ENCODE measurements at places on chromosomes 12 and 14.

GRCh38 chr14:64465831-64466554, 694 bp downstream of the AKAP5 start:
- DNase-seq, result no peak

- no peak for DNase-seq
Observed at GRCh38 chr12:109892748-109893147, 7.3 kb upstream of the TCHP start.

- DNase-seq, result peak; percentile 22
Observed at GRCh38 chr12:5022465-5023061, 21.1 kb upstream of the KCNA5 start.

DNA sequence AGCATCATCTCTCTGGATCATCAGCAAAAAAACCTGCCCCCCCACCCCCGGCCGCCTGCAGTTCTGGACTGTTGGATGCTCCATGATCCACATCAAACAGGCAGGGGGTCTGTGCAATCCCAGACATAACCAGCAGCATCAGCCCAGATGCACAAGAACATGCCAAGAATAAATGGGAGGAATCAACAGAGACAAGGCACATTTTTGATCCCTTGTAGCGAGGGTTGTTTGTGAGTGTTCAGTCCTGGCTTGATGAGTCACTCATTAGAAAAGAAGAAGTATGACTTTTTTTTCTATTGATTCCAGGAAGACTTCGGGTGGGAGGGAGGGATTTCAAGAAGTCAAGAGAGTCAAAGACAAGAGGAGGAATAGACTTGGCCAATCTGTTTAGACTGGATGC, 244.2 kb downstream of the KSR2 start:
- no peak for DNase-seq

DNA sequence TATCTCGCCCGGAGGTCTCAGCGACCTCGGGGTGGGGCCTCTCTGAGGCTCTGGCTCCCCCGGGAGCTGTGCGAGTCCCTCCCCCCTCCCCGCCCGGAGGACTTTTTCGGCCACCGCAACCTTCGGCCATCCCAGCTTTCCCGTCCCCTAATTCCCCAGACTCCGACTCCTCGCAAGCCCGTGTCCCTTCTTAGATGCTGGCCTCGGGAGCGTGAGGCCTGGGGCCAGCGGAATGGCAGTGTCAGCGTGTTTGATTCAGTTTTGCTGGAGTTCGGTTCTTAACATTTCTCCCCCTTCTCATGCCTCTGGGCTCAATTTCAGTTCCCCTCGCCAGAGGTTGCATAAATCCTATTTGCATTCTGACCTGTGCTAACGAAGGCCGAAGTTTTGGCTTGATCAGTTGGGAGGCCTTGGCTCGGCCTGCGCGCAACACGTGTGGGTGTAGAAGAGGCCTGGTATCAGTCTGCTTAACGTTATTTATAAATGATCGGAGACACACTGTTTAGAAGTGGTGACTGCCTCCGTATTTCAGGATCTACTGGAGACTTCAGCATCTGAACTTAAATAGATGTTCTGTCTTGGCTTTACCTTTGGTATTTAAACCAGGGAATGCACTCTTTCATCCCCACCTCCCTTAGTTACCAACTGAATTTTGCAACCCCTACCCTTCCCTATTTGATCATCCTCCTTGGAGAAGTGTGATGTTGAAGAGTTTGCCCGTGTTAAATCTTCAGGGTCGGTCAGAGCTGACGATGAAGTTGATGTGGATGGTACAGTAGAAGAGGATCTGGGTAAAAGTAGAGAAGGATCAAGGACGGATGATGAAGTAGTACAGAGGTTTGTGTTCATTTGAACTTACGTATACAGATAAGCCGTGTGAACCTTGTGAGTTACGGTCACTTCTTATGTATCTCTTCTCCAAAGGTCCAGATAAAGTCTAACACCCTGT, 851 bp downstream of the HSP90B1 start:
- no peak for DNase-seq

GRCh38 chr12:57874166-57875108, 27.9 kb upstream of the CTDSP2 start:
- no peak for DNase-seq

- DNase-seq, result no peak
Observed at GRCh38 chr14:92551044-92551841, 37.7 kb downstream of the RIN3 start.

- peak; percentile 62 for DNase-seq
Observed at GRCh38 chr14:60734465-60735242, at the start of gene MNAT1. MNAT1 (plus strand) TSS chr14:60734761; CDS start chr14:60734863, 102 bp downstream.

- no peak for DNase-seq
Observed at GRCh38 chr12:73731658-73732057, 806.0 kb upstream of the ATXN7L3B start.

GRCh38 chr12:38875586-38876228, 29.7 kb downstream of the CPNE8 start:
- no peak for DNase-seq

- no peak for DNase-seq
Observed at GRCh38 chr12:99002156-99002555, 357.1 kb downstream of the APAF1 start.

GRCh38 chr12:49296836-49297694, 2.1 kb downstream of the PRPH start:
- peak; percentile 50 for DNase-seq

DNA sequence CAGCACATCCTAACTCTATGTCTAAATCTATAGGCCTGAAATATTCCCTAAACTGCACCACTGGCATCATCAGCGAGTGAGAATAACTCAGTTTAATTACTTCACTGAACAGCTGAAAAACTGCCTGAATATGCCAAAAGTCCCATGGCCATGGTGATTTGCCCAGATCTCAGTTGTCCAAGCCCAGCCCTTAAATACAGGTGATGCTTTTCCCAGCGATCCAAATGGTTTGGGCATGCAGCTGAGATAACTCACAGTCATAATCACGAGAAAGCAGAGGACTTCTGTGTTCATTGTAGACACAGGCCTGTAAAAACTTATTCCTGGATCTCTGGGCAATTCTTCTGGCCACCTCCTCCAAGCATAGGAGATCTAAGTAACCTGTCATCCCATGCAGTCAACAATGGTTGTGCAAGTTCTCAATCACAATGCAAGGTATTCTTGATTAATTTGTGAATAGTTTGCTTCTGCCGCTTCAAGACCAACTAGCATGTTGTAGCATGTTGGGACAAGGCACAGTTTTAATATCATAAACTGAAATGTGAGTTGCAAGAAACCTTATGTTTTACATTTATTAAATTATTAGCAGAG, 40.5 kb downstream of the DUSP6 start:
- DNase-seq, result no peak

DNA sequence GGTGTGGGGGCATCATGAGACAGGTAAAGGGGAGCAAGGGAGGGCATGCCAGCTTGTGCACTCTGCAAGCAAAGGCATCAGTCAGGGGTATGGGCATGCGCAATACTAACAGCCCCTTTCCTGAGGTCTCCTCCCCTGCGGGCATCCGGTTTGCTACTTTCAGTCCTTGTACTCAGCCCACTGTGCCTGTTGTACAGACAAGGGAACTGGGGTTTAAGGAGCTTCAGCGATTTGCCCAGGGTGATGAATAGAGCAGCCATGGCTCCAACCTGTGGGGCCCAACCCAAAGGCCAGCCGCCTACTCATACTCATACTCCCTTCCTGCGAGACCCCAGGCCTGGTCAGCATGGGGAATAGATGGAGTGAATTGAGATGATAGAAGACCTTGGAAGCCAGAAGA, 66.7 kb downstream of the GALNT16 start:
- DNase-seq, result no peak

- DNase-seq, result no peak
Observed at GRCh38 chr14:77364146-77364545, 12.7 kb downstream of the TMED8 start.

DNA sequence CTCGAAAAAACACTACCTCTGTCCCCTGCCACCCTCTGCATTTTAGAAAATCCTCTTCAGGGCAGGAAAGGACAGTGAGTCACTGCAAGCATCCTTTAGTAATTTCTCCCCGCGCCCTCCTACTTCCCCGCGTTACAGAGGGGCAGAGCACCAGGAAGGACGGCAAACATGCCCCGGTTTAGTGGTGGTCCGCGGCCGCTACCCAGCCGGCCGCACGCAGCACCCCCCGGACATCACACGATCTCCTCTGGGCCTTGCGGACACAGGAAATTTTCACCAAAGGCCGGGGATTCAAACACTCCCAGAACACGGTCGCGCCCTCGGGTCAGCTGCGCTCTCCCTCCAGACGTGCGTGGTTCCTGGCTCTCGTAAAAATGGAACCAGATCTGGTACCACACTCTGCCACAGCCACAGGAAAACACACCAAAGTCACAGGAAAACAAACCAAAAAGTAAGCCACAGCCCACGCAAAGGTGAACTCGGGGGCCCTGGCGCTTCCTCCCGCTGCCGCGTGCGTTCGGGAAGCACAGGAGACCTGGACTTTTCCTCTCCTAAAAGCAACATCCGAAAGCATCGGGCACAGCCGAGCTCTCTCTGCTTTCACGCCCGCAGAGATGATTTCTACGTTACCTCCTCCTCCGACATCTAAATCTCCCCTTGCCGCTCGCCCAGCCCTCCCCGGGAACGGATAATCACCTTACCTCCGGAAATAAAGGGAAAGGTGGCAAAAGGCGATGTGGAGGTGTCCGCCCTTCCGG, 839 bp downstream of the SLC38A1 start:
- peak; percentile 37 for DNase-seq

GRCh38 chr12:20950248-20950647, 139.7 kb downstream of the SLCO1B3 start:
- no peak for DNase-seq

- no peak for DNase-seq
Observed at GRCh38 chr12:17215759-17216570, 610.0 kb upstream of the LMO3 start.

DNA sequence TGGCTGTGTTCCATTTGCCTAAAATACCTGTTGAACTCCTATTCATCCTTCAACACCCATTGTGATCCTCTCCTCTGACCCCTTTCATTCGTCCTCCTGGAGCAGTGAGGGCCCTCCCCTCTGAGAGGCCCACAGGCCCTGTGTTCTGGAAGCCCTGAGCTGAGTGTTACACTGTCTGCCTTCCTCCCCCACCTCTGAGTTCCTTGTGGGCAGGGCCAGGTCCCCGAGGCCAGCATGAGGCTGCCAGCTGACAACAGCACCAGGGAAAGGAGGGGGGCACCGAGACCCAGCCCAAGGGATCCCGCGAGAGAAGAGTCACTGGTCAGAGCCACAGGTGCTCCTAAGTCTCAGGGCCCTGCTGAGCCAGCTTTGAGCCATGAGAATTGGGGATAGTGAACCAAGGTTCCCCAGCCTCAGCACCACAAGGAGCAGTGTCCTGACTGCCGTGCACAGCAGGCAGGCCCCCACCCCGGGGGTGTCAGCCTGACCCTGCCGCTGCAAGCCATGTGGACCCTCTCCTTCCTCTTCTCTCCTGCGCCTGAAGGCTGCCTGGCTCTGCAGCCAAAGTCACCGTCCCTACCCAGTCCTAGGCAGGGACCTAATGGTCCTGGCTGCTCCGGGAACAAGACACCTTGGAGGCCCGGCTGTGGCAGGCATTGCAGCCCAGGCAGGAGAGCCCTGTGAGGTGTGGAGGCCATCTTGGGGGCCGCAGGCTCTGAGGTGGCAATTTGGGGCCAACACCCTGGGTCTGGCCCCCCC, 52.5 kb downstream of the BEGAIN start:
- no peak for DNase-seq

GRCh38 chr12:62530596-62530995, 64.0 kb downstream of the MON2 start:
- no peak for DNase-seq

DNA sequence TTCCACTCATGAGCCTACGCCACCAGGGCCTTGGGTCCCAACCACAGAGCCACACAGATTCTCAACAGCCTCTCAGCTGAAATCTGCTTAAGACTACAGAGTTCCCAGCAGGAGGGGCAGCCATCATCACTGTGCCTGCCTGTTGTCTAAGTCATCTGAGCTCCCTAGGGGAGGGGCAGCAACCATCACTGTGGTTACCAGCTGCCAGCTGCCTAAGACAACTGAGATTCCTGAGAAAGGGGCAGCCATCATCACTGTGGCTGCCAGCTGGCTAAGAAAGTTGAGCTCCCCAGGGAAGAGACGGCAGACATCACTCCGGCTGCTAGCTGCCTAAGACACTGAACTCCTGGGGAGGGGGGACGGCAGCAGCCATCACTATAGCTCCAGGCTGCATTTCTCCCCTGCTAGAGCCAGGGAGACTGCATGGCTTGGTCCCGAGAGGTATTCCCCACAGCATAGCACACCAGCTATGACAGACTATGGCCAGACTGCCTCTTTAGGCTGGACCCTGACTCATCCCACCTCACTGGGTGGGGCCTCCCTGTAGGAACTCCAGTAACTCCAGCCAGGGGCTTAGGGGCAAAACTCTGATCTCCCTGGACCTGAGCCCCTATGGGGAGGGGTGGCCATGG, 37.2 kb upstream of the C14orf132 start:
- no peak for DNase-seq

DNA sequence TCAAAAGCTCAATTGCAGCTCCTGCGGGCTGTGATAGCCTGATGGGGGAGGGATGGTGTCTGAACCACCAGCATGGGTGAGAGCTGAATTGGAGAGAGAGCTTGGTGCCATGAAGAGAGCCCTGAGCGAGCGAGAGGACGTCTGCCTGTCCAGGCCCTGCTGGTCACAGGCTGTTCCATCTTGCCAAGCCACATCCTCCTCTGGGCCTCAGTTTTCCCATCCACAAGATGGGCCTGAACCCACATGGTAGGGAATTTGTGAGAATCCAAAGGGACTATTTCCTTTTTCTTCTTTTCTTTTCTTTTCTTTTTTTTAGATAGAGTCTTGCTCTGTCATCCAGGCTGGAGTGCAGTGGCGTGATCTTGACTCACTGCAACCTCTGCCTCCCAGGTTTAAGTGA, 276.4 kb downstream of the VRK1 start:
- no peak for DNase-seq

DNA sequence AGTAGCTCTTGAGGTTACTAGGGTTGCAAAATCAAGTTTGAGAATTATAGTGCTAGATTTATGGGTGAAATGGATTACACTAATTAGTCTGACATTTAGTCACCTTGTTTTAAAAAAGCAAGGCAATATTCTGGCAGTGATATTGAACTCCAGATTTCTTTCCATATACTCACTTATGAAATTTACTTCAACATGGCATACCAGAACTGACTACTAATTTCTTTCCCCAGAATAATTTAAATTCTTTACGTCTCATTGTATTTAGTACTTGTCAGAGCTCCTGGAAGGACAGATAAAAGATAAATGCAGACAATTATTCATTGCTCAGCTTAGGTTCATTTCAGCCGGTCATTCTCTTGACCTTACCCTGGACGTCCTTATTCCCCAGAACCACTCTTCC, 24.3 kb downstream of the EMP1 start:
- DNase-seq, result no peak

GRCh38 chr14:78448164-78449094, 278.3 kb downstream of the NRXN3 start:
- no peak for DNase-seq
